ENCODE measurements at places on chromosomes 16 and 17.

GRCh38 chr17:69762359-69762758 is 312.7 kb upstream of the KCNJ16 start:
- DNase-seq: no peak

DNA sequence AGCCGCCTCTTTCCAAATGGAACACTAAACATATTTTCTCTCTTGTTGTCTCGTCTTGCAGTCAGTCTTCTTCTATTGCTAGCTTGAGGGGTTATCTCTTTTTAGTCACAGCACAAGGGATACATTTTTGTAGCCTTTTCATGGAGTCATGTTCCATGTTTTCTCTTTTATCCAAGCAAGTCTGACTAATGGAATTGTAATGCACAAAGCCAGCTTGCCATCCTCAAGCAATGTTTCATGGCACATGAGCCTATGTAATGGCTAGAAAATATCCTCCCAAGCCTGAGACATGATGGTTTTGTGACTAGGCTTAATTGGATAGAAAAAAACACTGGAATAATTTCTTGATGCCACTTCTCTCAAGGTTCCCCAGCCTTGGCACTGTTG is 414.6 kb upstream of the GOT2 start:
- no peak for DNase-seq

DNA sequence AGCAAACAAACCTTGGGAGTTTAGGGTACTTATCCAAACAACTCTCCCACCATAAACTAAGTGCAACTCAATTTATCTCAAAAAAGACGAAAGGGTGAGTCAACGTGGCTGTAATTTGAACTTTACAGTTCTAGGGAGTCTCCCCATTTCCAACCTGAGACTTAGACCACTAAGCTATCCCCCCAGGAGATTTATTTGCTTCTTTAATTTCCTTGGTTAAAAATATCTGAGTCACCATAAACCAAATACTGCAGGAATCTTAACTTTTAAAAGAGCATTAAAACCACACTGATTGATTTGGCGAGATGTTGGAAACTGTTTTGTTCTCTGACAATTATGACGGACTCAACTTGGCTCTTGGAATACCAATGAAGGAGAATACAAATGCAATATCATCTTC is 299.3 kb upstream of the SOX9 start:
- no peak for DNase-seq

GRCh38 chr17:49647256-49647585 is 30.7 kb downstream of the SPOP start:
- DNase-seq: no peak

- DNase-seq: no peak
Measured at GRCh38 chr16:70749006-70749678, 51.8 kb downstream of the VAC14 start.

DNA sequence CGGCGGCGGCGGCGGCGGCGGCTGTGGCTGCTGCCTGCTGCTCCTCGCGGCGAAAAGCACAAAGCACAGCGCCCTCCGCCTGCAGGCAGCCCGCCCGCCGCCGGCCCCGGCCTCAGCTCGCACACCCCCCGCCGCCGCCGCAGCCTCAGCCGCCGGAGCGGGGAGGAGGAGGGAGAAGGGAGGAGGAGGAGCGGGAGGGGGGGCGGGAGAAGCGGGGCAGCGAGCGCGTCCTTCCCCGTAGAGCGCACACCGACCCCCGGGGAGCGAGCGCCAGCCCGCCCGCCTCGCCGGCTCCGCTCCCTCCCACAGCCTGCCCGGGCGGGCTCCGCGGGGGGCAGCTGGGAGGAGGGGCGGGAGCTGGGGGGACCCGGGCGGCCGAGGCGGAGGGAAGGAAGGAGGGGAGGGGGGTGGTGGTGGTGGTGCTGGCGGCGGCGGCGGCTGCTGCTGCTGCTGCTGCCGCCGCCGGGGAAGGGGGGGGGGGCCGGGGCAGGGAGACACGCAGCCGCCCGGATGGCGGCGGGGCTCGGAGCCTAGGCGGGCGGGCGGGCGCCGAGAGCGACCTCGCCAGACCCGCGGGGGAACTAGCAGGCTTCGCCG is at the start of gene UBTF:
TSS of gene UBTF (minus strand) at position 60 of the 597 bp plus-strand sequence. CDS start 1,446 bp downstream, outside the sequence.
- DNase-seq: no peak

DNA sequence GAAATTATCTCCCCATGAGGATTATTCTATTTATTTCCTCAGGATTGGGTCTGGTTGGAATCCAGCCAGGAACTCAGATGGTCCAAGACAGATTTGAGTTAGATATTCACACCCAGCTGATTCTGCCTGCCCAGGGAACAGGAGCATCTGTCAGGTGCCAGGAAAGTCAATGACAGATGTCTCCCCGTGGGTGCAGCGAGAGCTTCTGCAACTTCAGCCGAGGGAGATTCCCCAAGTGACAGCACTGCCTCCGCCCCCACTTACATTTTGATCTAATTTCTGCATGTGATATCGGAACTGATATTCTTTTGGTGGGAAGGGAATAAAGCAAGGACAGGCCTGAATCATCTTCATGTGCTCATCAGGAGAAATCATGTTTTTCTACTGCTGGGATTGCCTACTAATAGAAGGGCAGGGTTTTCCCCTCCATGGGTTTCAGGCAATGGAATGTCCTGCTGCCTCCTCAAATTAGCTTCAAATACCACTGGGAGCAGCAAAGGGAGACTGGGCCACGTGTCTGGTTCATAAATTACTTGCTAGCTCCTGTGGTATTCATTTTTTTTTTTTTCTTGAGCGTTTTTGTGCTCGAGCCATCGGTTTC is 15.7 kb upstream of the DHX8 start:
- DNase-seq: no peak

DNA sequence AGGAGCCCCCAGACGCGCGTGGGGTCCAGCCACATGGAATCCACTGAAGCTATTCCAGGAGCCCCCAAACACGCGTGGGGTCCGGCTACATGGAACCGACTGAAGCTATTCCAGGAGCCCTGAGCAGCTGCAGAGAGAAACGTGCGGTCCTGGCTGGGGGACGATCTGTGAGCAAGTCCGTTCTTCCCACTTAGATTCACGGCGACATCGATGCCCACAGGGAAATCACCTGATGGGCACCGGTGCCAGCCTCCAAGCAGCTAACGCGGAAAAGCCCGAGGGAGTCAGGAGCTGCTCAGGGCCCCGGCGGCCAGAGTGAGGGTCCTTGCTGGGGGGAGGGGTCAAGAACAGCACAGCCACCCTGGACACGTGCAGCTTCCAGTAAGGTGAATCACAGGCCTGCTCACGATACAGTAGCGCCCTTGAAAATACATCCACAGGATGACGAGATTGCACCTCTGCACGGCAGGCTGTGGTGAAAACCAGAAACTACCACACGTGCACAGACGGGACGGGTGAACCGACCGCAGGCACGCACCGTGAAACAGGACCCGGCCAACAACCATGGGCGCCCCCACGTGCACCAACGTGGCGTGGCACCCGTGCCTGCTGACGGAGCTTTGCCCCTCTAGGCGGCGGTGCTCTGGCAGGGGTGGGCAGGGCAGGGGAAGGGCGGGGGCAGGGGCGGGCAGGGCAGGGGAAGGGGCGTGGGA is 77.7 kb upstream of the GNG13 start:
- no peak for DNase-seq

GRCh38 chr16:58025351-58026138 is at the start of gene MMP15:
TSS of gene MMP15 (plus strand) at chr16:58025754. CDS start at chr16:58026351, 597 bp downstream.
- DNase-seq: peak; percentile 20

GRCh38 chr17:57911834-57912673 is 43.2 kb downstream of the CUEDC1 start:
- no peak for DNase-seq

DNA sequence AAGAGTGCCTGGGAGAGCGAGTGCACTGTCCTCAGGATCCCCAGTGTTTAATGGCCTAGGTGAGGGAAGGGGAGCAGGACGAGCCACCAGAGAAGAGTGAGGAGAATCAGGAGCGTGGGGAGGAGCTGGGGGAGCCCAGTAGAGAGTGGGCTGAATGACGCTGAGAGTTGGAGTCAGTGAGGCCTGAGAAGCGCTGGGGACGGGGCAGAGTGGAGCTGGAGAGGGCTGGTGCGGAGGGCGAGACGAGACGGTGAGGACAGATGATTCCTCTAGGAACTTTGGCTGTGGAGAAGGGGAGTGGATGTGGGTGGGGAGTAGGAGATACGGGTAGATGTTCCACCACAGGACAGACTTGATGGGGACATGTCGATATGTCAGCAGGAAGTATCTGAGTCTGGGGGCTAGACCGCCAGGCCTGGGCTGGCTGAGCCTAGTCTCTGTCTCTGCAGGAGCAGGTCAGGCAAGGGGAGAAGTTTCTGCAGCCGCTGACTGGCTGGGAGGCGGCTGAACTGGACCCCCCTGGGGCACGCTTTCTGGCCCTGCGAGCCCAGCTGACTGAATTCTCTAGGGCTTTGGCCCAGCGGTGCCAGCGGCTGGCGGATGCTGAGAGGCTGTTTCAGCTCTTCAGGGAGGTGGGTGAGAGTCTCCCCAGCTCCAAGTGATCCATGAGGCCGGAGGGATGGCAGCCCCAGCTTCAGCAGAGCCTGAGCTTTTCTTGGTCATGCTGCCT is 4.7 kb downstream of the PLEKHG4 start:
- DNase-seq: no peak

GRCh38 chr17:6066183-6066948 is 3.8 kb upstream of the WSCD1 start:
- no peak for DNase-seq

DNA sequence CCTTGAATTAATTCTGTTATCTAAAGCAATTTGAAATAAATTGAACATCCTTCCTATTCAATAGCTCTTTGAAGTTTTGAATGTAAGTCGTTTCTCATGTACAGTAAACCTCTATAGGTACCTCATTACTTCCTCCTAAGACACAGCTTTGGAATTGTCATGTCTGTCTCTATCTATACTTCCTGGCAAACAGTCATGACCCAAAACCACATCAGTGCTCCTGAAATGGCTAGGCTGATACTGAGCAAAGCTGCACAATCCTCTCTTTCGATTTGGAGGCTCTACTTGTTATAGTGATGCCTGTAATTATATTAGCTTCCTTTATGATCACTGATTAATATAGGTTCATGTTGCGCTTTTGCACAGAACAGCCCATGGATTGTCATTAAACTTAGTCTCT is 110.1 kb downstream of the ADAMTS18 start:
- DNase-seq: no peak

DNA sequence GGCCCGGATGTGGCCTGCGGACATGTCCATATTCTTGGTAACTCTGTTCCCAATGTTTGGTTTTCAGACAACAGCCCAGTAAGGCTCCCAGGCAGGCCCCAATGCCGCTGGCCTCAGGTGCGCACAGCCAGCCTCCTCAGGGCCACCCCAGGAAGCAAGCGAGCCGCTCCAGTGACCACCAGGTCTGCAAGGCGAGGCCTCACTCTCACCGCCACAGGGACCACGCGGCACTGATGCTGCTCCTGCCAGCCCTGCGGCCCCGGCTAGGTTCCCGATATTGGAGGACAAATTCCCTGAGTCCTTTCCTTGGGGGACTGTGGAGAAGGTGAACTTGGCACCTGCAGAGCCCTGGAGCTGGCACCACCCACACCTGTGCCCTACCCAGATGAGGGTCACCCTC is 19.0 kb downstream of the PDIA2 start:
- DNase-seq: no peak

- no peak for DNase-seq
Measured at GRCh38 chr17:64103391-64104364, 26.3 kb downstream of the ERN1 start.

DNA sequence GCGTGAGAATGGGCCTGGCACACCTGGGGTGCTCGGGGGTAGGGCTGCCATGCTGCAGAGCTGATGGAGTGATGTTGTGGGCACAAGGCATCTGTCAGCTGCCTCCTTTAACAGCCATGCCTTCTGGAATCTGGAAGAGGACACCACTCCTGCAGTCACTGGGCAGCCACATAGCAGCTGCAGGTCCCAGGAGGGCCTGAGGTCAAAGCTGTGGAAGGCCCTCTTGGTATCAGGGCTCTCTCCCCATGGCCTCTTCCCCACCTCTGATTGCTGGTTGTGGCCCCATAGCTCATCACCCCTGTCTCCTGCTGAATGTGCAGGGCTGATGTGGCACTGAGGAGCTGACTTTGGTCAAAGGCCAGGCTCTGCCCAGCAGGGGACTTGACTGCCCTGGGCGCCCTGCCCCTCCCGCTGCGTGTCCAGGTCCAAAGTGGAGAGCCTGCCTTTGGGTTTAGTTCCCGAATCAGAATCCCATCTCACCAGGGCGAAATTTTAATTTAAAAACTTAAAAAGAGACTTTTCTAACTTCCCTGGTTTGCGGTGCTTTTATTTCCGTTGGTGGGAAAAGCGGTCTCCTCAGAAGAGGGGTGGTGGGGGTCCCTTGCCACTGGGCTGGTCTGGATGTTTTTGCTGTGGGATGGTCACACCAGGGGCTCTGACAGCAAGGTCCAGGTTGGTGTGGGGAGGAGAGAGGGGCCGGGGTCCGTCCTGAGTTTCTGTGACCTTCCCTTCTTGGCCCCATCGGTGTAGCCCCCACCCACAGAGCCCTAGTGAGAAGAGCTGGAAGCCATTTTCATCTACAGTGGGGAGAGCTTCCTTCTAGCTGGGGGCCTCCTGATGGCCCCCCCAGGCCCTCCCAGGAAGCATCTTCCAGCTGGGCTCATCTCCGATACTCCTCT is 5.9 kb downstream of the UBALD2 start:
- no peak for DNase-seq

GRCh38 chr17:77875051-77875780 is 83.3 kb upstream of the TNRC6C start:
- DNase-seq: no peak

DNA sequence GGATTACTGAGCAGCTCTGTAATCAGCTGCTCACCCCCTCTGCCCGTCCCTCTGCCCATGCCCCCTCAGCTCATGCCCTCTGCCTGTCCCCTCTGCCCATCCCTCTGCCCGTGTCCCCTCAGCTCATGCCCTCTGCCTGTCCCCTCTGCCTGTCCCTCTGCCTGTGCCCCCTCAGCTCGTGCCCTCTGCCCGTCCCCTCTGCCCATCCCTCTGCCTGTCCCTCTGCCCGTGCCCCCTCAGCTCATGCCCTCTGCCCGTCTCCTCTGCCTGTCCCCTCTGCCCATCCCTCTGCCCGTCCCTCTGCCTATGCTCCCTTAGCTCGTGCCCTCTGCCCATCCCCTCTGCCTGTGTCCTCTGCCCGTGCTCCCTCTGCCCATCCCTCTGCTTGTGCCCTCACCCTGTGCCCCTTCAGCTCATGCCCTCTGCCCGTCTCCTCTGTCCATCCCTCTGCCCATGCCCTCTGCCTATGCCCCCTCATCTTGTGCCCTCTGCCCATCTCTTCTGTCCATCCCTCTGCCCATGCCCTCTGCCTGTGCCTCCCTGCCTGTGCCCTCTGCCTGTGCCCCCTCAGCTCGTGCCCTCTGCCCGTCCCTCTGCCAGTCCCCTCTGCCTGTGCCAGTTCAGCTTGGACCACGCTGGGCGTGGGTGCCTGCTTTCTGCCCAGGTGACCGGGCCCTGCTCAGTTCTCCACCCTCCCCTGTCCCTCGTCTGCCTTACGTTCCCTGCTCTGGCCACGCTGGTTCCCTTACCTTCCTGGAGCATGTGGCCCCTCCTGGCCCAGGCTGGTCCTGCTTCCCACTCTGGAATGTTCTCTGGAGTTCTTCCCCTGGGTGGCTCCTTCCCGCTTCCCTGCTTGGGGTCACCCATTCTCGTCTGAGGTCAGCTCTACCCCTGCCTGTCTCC is 97.6 kb downstream of the NPIPB11 start:
- no peak for DNase-seq

- DNase-seq: no peak
Measured at GRCh38 chr17:27811961-27812360, 11.6 kb upstream of the NOS2 start.

- DNase-seq: no peak
Measured at GRCh38 chr16:48555597-48556242, 54.3 kb downstream of the N4BP1 start.

- no peak for DNase-seq
Measured at GRCh38 chr17:78394209-78394608, 15.8 kb downstream of the PGS1 start.

- DNase-seq: no peak
Measured at GRCh38 chr17:61662741-61663140, 71.7 kb upstream of the NACA2 start.

- no peak for DNase-seq
Measured at GRCh38 chr17:2054262-2054511, 716 bp upstream of the HIC1 start.
